Chondrocyte (in vitro differentiated cells): ENCODE measurements at places on chromosomes 5 and 9. TPM values are rescaled to one million over a fixed set of nuclear protein-coding genes. Genes with fewer than 3 reads are reported as not detected.

DNA sequence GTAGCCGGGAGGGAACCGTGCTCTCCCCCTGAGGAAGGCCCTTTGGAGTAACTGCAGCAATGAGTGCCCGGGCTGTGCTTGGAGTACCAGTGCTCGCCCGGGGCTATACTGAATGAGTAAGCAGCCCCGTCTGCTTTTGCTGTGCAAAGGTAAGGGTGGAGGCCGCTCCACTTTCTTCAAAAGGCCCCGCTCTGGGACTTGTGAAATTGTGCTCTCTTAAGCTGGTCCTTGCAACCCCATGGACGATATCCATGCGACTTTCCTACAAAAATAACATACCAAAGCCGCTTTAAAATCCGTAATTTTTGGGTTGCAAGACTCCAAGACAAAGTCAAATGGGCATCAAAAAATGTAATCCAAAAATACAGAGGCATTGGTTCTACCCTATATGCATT lies 578 bp upstream of the TNFAIP8 start:
- H3K27me3 ChIP-seq: no peaks in the 10 kb centered on the region
- H3K27ac ChIP-seq: no peak overlapping the region
- peak overlapping the region; percentile 97 for H3K4me3 ChIP-seq
- DNase-seq: no peak
- no peaks in the 10 kb centered on the region for H3K36me3 ChIP-seq
- peaks cover 39% of the 10 kb centered on the region for H3K4me1 ChIP-seq

DNA sequence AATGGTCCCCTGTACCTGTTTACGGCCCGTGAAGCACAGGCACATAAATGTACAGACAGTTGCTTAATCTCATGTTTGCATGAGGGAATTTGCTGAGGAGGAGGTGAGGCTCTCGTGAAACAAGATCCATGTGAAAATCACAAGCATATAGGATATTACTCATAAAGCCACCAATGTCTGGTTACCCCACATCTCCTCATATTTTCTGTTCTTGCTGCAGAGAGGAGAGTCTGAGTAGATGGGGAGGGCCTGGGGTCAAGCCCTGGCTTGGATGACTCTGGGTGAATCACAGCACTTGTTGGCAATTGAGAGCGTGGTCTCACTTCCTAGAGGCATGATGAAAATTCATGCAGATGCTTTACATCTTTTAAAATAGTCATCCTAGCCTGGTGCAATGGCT lies 975 bp downstream of the AGXT2 start:
- peaks cover 13% of the 10 kb centered on the region for H3K27me3 ChIP-seq
- DNase-seq: no peak
- H3K4me1 ChIP-seq: no peaks in the 10 kb centered on the region
- no peak overlapping the region for H3K27ac ChIP-seq

- H3K4me3 ChIP-seq: no peak overlapping the region
- peaks cover 2% of the 10 kb centered on the region for H3K4me1 ChIP-seq
- H3K36me3 ChIP-seq: peaks cover 2% of the 10 kb centered on the region
- DNase-seq: no peak
These were observed 40.7 kb downstream of the ATPSCKMT start for GRCh38 chr5:10209004-10209403.

DNA sequence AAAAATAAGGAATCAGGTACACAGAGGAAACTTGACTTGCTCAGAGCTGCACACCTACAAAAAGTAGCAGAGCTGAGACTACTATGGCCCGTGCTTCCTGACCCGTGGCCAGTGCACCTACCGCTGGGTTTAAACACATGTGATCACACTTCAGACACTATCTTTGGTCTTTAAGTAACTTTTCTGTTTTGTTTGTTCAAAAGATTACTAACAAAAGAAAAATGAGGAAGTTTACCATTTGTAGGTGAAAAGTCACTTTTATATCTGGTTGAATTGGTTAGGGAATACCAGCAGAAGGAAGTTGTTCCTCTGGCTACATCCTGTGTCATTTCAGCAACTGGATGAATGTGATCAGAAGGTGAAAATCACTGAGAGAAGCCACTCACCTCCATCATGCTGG lies 6.5 kb upstream of the SYK start:
- peaks cover 30% of the 10 kb centered on the region for H3K27me3 ChIP-seq
- no peak overlapping the region for H3K4me3 ChIP-seq
- no peak for DNase-seq

GRCh38 chr9:20447291-20447690 lies 175.0 kb downstream of the MLLT3 start:
- no peak for DNase-seq
- no peak overlapping the region for H3K4me3 ChIP-seq
- H3K4me1 ChIP-seq: peaks cover 8% of the 10 kb centered on the region
- H3K27ac ChIP-seq: no peak overlapping the region
- no peaks in the 10 kb centered on the region for H3K27me3 ChIP-seq

- H3K4me3 ChIP-seq: no peak overlapping the region
- DNase-seq: no peak
- peaks cover 3% of the 10 kb centered on the region for H3K36me3 ChIP-seq
- H3K4me1 ChIP-seq: peaks cover 3% of the 10 kb centered on the region
- no peak overlapping the region for H3K27ac ChIP-seq
These were observed 38.3 kb upstream of the FBXL17 start for GRCh38 chr5:108420158-108420557.

DNA sequence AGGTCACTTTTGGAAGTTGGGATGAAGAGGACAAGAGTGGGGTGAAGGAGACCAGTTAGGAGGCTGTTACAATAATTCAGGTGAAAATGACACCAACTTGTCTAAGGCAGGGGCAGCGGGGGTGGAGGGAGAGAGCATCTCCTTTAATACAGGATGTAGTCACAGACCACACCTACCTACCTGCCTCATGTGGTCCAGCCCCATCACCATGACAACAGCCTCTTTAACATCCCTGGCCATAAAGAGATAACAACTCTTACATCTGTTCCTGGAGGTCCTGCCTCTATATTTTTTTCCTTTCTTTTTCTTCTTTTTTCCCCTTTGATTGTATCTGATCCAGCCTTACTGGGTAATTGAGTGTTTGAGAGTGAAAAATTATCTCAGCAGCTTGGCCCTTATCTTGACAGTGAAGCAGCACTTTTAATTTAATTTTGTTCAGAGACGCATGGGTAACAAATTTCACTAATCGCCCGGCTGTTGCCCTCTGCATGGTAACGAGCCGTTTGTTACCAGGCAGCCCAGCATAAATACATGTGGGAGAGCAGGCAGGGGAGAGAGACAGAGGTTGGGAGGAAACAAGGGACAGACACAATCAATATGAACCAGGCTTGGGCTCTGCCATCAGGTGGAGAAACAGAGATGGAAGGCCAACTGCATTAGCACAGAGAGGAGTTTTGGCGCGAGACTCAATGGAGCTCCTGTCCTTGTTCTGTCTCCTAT lies 338.1 kb downstream of the ASTN2 start:
- no peak overlapping the region for H3K27ac ChIP-seq
- no peaks in the 10 kb centered on the region for H3K36me3 ChIP-seq
- H3K27me3 ChIP-seq: peaks cover 8% of the 10 kb centered on the region
- no peaks in the 10 kb centered on the region for H3K4me1 ChIP-seq

GRCh38 chr9:103789686-103790085 lies 304.4 kb upstream of the SMC2 start:
- no peaks in the 10 kb centered on the region for H3K4me1 ChIP-seq
- no peak for DNase-seq
- H3K27me3 ChIP-seq: peaks cover 3% of the 10 kb centered on the region
- no peaks in the 10 kb centered on the region for H3K36me3 ChIP-seq
- H3K27ac ChIP-seq: no peak overlapping the region

GRCh38 chr5:111676466-111676865 lies 80.5 kb downstream of the NREP start:
- peak overlapping the region; percentile 70 for H3K27ac ChIP-seq
- no peak for DNase-seq
- H3K4me1 ChIP-seq: peaks cover 44% of the 10 kb centered on the region
- H3K4me3 ChIP-seq: no peak overlapping the region
- H3K27me3 ChIP-seq: no peaks in the 10 kb centered on the region

DNA sequence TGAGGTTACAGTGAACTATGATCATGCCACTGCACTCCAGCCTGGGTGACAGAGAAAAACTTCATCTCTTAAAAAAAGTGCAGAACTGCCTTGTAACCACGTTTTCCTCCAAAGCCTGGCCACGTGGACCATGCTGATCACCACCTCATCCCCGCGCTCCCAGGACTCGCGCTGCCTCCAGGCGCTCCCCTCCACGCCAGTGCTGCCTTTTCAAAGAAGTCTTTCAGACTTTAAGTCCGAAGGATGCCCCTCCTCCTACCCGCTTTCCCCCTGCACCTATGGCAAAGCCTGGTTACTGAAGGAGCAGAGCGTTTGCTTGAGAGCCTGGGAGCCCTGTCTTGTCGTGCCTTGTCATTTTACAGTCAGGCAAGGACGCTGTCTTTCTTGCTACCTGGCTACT lies 43.8 kb downstream of the HABP4 start:
- DNase-seq: no peak
- H3K4me3 ChIP-seq: no peak overlapping the region
- no peak overlapping the region for H3K27ac ChIP-seq
- H3K27me3 ChIP-seq: no peaks in the 10 kb centered on the region
- H3K36me3 ChIP-seq: peaks cover 24% of the 10 kb centered on the region

GRCh38 chr9:85892401-85892800 lies 48.5 kb upstream of the NAA35 start:
- H3K27me3 ChIP-seq: no peaks in the 10 kb centered on the region
- no peak overlapping the region for H3K4me3 ChIP-seq
- H3K27ac ChIP-seq: no peak overlapping the region
- H3K4me1 ChIP-seq: peaks cover 3% of the 10 kb centered on the region

- no peak overlapping the region for H3K4me3 ChIP-seq
- H3K36me3 ChIP-seq: no peaks in the 10 kb centered on the region
- H3K27ac ChIP-seq: peak overlapping the region; percentile 20
- peaks cover 43% of the 10 kb centered on the region for H3K27me3 ChIP-seq
- no peaks in the 10 kb centered on the region for H3K4me1 ChIP-seq
These were observed 46.3 kb downstream of the GGTA1 start for GRCh38 chr9:121453232-121453892.

DNA sequence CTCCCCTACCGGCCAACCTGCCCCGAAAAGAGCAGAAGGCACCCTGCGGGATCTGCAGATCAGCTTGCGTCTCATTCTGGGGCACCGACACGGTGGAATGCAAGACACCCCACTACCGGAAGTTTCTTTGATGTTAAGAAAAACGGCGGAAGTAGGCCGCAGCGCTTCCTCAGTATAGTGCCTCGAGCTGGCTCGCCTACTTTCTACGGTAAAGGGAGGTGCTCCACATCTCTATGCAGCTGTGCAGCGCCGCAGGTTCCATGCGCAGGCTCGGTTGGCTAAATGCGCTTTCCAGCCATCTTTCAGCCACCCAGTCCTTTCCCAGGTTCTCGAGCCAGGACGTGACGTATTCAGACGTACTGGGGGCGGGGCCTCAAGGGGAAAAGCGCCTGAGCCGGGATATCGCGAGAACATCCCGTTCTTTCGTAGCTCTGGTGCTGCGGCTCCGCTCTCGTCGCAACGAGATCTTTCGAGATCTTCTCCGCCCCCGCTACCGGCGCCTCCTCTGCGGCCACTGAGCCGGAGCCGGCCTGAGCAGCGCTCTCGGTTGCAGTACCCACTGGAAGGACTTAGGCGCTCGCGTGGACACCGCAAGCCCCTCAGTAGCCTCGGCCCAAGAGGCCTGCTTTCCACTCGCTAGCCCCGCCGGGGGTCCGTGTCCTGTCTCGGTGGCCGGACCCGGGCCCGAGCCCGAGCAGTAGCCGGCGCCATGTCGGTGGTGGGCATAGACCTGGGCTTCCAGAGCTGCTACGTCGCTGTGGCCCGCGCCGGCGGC lies at the start of gene HSPA4:
Gene HSPA4 (plus strand): TSS at position 472 of the 775 bp plus-strand sequence. CDS start 238 bp downstream, at position 710.
- no peaks in the 10 kb centered on the region for H3K36me3 ChIP-seq
- H3K4me3 ChIP-seq: peak within 1 kb of the TSS; percentile 90
- H3K27ac ChIP-seq: peak within 1 kb of the TSS; percentile 99
- DNase-seq: peak; percentile 97
- no peaks in the 10 kb centered on the region for H3K27me3 ChIP-seq

The IL13 gene
- not detected in 3 replicates for total RNA-seq

The AQP7 gene
- 0.30 to 0.80 TPM (median 0.33 TPM) in 3 replicates for total RNA-seq

The KIF4B gene
- total RNA-seq: 0.07 TPM in 1 of 3 replicates, not detected in the others

The SLC36A2 gene
- not detected in 3 replicates for total RNA-seq

The GAS1 gene
- 56.5 to 70.3 TPM (median 70.0 TPM) in 3 replicates for total RNA-seq

The GRIA1 gene
- total RNA-seq: 0.55 to 13.9 TPM (median 0.77 TPM) in 3 replicates

The SPINK7 gene
- not detected in 3 replicates for total RNA-seq

The SV2C gene
- 0.02 TPM in 1 of 3 replicates, not detected in the others for total RNA-seq
